Hematopoietic multipotent progenitor cell (in vitro differentiated cells): ENCODE measurements at places on chromosomes 6 and 20.
A peak's percentile ranks its signal among the peaks of the same experiment; 100 is the strongest.

- DNase-seq: peak; percentile 91
Measured at GRCh38 chr6:42136508-42137193, 5.8 kb downstream of the C6orf132 start.

GRCh38 chr20:7775072-7775471 lies 165.2 kb downstream of the HAO1 start:
- DNase-seq: no peak

DNA sequence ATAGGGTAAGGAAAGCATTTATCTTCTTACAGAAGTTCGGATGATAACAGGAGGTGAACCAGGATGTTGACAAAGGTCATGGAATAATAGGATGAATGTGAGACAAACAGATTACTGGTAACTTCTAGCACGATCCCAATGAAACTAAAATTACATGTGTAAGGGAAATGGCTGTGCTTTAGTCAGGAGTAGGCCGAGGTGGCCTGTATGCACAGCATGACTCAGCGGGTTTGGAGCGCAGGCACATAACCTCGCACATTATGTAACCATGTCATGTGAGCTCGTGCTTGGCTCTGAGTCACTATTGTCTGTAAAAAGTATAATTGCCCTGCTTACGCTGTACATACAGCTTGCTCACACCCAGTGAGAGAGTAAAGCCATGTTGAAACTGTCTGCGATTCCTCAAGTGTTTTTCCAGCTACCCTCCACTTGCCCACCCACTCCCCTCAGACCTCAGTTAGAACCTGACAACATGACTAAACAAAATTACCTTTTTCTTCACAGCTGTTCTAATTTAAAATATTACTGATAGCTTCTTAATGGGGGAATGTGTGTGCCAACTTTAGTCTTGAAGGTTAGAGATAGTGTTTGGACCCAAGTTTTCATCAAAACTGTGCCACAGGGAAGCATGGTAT lies 8.2 kb downstream of the CYB5R4 start:
- peak; percentile 55 for DNase-seq

GRCh38 chr6:15544321-15544900 lies 118.4 kb downstream of the DTNBP1 start:
- no peak for DNase-seq

DNA sequence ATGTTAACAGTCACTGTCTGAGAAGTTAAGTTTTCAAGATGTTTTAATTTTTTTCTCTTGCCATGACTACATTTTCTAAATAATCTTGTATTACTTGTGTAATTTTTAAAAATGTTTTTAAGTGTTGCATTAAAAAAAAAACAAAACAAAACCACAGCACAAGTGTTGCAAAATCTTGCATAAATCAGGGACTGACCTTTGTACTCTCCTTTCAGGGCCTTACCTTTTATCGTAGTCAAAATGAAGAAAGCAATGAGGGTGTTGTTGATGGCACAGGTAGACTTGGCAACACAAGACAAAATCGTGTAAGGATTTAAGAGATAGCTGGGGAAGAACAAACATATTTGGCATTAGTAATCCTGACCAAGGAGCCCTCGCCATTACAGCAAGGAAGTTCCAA lies 42.5 kb downstream of the PIGU start:
- DNase-seq: no peak
